ENCODE measurements at places on chromosomes 2 and 18. TPM values are rescaled to one million over a fixed set of nuclear protein-coding genes. Genes with fewer than 3 reads are reported as not detected.

GRCh38 chr2:158968396-158969161 lies at the start of gene TANC1:
TSS of gene TANC1 (plus strand) at chr2:158968640. CDS start at chr2:159065911, 97,271 bp downstream.
- no peak for DNase-seq
- peak within 1 kb of the TSS; percentile 97 for H3K4me3 ChIP-seq
- no peaks in the 10 kb centered on the region for H3K27me3 ChIP-seq
- peak within 1 kb of the TSS; percentile 96 for H3K27ac ChIP-seq
- H3K4me1 ChIP-seq, result peaks cover 48% of the 10 kb centered on the region
- H3K36me3 ChIP-seq, result peaks cover 6% of the 10 kb centered on the region

DNA sequence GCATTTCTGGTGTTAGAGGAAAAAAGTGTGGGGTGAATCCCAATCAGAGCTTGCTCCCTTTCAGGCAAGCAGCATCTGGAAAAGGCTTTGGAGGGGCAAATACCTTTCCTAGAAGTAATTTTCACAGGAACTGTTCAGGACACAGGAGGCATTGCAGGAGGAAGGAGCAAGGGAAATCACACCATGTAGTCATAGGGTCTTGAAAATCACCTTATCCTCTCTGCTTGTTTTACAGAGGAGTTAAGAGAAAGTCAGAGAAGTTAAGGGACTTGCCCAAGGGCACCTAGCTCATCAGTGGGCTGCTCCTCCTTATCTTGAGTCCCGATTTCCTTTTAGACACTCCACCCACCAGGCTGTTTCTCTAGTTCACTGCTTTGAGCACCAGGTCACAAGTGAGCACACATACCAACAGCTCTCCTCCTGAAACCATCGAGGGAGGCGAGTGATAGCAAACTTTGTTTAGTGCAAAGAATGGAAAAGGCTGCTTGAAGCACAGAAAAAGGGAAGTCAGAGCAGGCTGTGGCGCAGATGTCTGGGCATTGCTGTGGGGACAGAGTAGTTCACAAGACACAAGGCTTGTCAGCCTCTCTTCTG lies 89.2 kb upstream of the CXCR4 start:
- DNase-seq, result no peak
- H3K4me1 ChIP-seq, result no peaks in the 10 kb centered on the region
- peaks cover 3% of the 10 kb centered on the region for H3K27me3 ChIP-seq
- no peak overlapping the region for H3K27ac ChIP-seq
- no peaks in the 10 kb centered on the region for H3K36me3 ChIP-seq

DNA sequence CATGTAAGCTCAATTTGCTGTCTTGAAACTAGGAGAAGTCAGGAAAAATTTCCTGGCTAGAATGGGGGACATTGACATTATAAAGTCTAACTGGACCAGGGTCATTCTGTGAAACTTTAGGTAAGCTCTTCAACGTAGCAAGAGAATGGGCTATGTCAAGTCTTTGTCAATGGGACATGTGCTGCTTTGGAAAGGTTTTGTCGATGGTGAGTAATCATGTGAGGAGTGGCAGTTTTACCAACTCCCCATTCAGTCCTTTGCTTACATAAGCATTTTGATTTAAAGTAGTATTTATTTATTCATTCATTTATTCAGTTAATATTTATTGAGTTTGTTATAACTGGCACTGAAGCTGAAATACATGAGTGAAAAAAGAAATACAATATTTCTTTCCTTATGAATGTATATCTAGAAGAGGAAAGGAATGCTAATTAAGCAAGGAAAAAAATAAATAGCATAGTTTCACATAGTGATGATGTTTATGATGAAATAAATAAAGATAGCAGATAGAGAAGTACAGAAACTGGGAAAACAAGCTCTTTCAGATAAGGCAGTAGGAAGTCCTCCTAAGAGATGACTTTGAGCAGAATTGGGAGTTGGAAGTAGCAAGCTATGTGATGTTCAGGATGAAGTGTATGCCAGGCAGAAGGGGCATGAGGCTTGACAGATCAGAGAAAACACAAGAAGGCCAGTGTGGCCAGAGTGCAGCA lies 25.4 kb upstream of the RAB27B start:
- no peaks in the 10 kb centered on the region for H3K4me1 ChIP-seq
- H3K4me3 ChIP-seq, result no peak overlapping the region
- H3K27ac ChIP-seq, result no peak overlapping the region

UPP2 gene
- not detected for total RNA-seq

GRCh38 chr18:59744271-59744721 lies 47.1 kb upstream of the CCBE1 start:
- H3K27ac ChIP-seq, result no peak overlapping the region
- DNase-seq, result peak; percentile 12
- no peaks in the 10 kb centered on the region for H3K36me3 ChIP-seq
- no peaks in the 10 kb centered on the region for H3K4me1 ChIP-seq
- H3K27me3 ChIP-seq, result no peaks in the 10 kb centered on the region

GRCh38 chr2:36680012-36680411 lies 16.5 kb upstream of the VIT start:
- DNase-seq, result no peak
- H3K4me1 ChIP-seq, result peaks cover 14% of the 10 kb centered on the region
- H3K4me3 ChIP-seq, result no peak overlapping the region
- no peaks in the 10 kb centered on the region for H3K36me3 ChIP-seq
- no peak overlapping the region for H3K27ac ChIP-seq

GRCh38 chr2:210558708-210559107 lies 2.3 kb downstream of the CPS1 start:
- H3K36me3 ChIP-seq, result no peaks in the 10 kb centered on the region
- no peak for DNase-seq
- H3K27me3 ChIP-seq, result no peaks in the 10 kb centered on the region
- no peak overlapping the region for H3K4me3 ChIP-seq

GRCh38 chr2:235639428-235639773 lies 145.6 kb downstream of the AGAP1 start:
- H3K27ac ChIP-seq, result no peak overlapping the region
- DNase-seq, result no peak
- H3K4me3 ChIP-seq, result no peak overlapping the region
- H3K36me3 ChIP-seq, result no peaks in the 10 kb centered on the region
- no peaks in the 10 kb centered on the region for H3K4me1 ChIP-seq
- no peaks in the 10 kb centered on the region for H3K27me3 ChIP-seq

IGFBP5 gene
- 1.9 TPM for total RNA-seq

DNA sequence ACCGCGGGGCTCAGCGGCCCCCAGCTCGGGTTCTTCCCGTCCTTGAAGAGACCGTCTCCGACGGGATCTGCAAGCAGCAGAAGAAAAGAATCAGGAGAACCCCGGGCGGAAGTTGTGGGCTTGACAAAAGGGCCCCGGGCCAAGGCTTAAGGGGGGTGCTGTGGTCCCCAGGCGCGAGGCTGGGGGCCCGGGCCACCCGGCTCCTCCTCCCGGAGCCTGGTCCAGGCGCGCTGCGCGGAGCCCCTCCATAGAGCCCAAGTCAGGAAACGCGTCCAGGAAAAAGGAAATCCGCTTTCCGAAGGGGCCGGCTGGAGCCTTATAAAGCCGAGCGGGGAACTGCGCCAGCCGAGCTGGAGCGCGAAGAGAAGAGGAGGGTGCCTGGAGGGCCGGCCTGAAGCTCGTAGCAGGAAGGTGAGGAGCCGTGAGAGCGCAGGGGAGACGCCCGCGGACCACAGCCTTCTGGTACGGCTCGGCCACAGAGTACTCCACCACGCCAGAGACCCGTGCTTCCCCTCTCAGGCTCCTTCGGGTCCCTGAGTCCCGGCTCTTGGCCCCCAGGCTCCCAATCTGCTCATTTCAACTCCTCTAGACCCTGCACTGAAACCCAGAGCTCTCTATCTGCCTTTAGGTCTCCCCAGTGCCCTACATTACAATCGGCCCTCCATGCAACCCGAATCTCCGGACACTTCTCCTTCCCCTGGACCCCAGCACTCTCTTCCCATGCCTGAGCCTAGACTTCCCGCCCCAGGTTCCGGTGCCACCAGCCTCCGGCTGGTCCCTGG lies 554 bp downstream of the FEV start:
- H3K4me3 ChIP-seq, result peak overlapping the region; percentile 19
- no peak overlapping the region for H3K27ac ChIP-seq
- H3K27me3 ChIP-seq, result peaks cover 18% of the 10 kb centered on the region
- peaks cover 12% of the 10 kb centered on the region for H3K4me1 ChIP-seq

ARHGAP15 gene
- 0.41 TPM for total RNA-seq

CIDEA gene
- total RNA-seq, result not detected

DNA sequence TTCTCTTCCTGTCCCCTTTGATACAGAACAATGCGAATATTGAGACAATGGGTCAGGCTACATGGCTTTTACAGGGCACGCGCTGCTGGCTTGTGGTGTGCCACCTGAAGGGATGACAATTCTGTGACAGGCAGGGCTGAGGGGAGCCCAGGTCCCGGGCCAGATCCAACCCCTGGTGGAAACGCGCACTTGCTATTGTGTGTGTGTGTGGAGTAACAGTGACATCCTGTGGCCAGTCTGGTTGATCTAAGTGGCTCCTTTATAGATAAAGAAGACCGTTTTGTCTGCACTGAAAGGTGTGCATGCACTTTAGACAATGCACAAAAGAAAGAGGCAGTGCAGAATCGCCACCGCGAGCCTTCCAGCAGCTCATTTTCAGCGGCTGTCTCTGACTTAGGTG lies 273.6 kb downstream of the HRH4 start:
- no peak for DNase-seq
- H3K4me1 ChIP-seq, result no peaks in the 10 kb centered on the region
- H3K36me3 ChIP-seq, result no peaks in the 10 kb centered on the region
- peaks cover 8% of the 10 kb centered on the region for H3K27me3 ChIP-seq

CMPK2 gene
- 0.80 TPM for total RNA-seq

ANKRD30B gene
- total RNA-seq, result not detected

DNA sequence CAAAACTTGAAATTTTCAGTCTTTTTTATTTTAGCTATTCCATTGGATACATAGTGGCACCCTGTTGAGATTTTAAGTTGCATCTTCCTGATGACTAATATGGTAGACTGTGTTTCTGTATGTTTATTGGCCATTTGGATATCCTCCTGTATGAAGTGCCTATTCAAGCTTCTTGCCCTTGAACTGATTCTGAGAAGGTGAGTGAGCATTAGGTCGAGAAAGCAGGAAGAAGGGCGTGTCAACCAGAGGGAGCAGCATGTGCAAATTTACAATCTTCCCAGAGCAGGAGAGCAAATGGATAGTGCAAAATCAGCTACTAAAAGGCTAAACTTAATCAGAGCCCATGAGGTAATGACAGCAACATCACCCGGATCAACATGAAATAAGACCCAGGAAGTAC lies 8.6 kb downstream of the INPP1 start:
- H3K27ac ChIP-seq, result no peak overlapping the region
- no peaks in the 10 kb centered on the region for H3K27me3 ChIP-seq

- H3K4me1 ChIP-seq, result no peaks in the 10 kb centered on the region
- H3K27ac ChIP-seq, result no peak overlapping the region
- DNase-seq, result no peak
- H3K36me3 ChIP-seq, result no peaks in the 10 kb centered on the region
These were observed 237.4 kb upstream of the SMAD2 start for GRCh38 chr18:48167897-48168253.

HOXD12 gene
- total RNA-seq, result 0.13 TPM

GRCh38 chr2:214169736-214170135 lies 241.1 kb upstream of the VWC2L start:
- H3K4me1 ChIP-seq, result no peaks in the 10 kb centered on the region
- no peak for DNase-seq
- H3K36me3 ChIP-seq, result no peaks in the 10 kb centered on the region
- no peak overlapping the region for H3K4me3 ChIP-seq

EGR4 gene
- total RNA-seq, result 0.08 TPM

DNA sequence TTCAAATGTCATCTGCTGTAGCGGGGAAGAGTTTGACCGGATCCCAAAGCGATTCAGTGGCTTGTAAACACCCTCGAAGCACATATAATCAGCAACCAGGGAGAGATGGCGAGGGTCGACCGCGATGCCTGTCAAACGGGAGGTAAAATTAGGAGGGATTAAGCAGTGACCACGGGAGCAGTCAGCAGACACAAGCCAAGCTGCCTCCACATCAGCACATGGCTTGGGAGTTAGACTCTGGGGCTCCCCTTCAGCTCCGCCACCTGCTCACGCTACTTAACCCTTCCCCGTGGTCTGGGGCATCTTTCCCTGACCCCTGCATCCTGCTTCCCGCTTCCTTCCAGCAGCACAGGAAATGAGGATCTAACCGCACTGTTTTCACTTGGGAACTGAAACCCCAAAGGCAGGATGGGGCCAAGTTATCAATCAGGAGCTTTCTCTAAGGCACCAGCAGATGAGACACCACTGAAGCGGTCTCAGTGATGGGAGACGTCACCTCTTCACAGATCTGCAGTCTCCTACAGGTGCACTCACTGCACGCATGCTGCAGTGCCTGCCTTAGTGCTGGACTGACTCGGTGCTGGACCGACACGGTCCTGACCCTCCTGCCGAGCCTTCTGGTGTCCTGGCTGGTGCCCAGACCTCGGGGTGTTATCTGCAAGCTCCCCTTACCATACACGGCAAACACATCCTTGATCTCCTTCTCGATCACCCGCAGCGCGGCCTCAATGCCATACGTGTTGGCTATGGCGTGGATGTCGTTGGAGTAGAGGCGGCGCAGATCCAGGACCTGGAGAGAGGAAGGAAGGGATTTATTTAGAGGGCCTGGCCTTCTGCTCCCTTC lies 77.5 kb downstream of the POLR1A start:
- H3K27ac ChIP-seq, result no peak overlapping the region
- no peaks in the 10 kb centered on the region for H3K27me3 ChIP-seq
- H3K4me3 ChIP-seq, result no peak overlapping the region
- no peak for DNase-seq
- H3K4me1 ChIP-seq, result no peaks in the 10 kb centered on the region
- peaks cover 7% of the 10 kb centered on the region for H3K36me3 ChIP-seq

CPLX4 gene
- not detected for total RNA-seq

DNA sequence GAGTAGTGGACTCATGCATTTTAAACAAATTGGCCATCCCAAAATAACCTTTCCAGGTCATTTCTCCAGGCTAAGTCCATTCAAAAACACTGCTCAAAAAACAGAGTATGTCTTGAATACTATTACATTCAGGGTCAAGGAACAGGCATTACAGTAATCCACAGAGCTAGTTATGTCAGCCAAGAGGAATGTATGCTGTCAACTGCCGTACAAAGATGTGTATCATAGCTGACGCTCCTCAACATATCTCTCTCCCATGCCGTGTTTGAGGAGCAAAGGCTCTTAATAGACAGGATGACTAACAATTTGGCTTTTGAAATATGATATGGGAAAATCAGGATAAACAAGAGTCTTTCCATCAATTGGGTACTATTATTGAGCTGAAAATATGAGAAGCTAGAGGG lies 68.8 kb upstream of the KCTD1 start:
- no peak overlapping the region for H3K27ac ChIP-seq
- H3K4me3 ChIP-seq, result no peak overlapping the region
- no peaks in the 10 kb centered on the region for H3K27me3 ChIP-seq
- DNase-seq, result no peak

GRCh38 chr2:158979772-158980171 lies 11.3 kb downstream of the TANC1 start:
- no peaks in the 10 kb centered on the region for H3K36me3 ChIP-seq
- H3K4me3 ChIP-seq, result no peak overlapping the region
- no peak for DNase-seq
- no peaks in the 10 kb centered on the region for H3K27me3 ChIP-seq
- H3K27ac ChIP-seq, result no peak overlapping the region

TSPYL6 gene
- total RNA-seq, result not detected
